ENCODE measurements at places on chromosomes 12 and 14.

DNA sequence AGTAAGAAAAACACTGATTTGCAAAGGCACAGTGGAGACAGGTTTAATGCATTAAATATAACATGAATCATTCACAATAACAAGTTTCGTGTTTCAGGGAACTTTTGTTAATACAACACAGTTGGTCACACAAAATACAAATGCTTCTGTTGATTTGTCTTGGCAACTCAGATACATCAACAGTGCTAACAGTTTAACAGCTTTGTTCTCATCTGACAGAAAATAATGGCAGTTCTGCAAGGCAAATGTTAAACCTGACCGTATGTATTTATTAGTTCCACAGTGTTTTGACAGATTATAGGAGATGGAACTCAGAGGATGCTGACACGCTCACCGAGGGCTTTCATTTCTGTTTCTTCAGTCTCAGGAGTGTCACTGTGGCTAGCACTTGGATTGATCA is 350.7 kb downstream of the PRKD1 start:
- DNase-seq = no peak

DNA sequence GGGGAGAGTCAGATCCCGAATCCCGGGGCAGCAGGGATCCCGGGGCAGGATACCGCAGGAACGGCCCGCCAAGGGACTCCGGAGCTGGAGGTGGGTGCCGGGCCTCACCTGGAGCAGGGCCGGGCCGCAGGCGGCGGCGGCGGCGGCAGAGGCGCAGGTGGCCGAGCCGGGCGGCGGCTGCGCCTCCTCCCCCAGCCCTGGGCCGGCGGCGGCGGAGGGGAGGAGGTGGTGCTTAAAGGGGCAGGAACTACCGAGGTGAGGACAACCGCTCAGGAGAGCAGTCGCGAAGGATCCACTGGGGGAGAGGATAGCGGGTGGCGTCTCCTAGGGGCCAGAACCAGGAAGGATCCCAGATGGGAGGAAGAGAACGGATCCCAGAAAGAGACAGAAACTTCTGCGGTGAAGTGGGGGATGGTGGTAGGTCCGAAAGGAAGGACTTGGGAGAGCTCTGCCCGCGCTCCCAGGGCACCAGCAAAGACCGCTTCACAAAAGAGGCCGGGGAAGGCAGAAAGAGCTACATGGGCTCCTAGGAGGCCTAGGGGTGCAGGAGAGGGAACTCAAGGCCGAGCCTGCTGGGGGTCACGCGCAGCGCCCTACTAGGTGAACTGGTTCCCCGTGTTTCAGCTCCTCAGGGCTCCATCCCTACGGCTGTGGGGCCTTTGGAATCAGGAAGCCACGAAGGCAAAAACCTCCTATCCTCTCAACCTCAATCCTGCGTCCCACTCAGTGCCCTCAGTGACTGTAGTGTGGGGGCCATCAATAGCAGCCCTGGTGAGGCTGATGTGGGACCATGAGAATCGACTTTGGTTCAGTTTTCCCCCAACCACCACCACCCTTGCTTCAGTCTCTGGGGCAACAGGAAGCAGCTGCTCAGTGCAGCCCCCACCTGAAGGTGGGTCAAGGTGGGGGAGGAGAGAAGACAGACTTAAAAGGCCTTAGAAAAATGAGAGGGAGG is 5.0 kb upstream of the BAZ2A start:
- peak; percentile 88 for DNase-seq

DNA sequence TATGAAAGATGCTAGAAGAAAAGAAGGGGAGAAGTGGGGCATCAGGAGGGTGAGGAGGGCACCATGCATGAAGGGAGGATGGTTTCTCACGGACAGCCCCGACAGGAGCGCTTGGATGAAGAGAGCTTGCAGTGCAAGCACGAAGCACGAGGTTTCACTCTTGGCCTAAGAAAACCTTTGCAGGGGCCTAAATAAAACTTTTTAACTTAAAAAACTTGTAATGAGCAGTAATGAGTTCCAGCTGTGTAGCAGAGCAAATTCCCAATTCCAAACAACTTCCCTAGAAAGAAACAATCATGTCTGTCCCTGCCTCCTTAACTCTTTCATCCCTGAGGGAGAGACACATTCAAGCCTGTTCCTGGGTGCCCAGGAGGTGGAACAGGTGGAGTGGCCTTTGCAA is 119.5 kb downstream of the PAH start:
- DNase-seq = no peak

GRCh38 chr12:125434131-125434530 is 368.9 kb downstream of the AACS start:
- no peak for DNase-seq

GRCh38 chr14:52059649-52060048 is 9.2 kb downstream of the NID2 start:
- DNase-seq = no peak

GRCh38 chr12:65955452-65955851 is 131.2 kb downstream of the HMGA2 start:
- DNase-seq = no peak

- no peak for DNase-seq
Measured at GRCh38 chr12:51905471-51906429, 1.6 kb upstream of the ACVRL1 start.

GRCh38 chr14:20684662-20685456 is 499 bp downstream of the RNASE4 start:
- peak; percentile 45 for DNase-seq

- no peak for DNase-seq
Measured at GRCh38 chr12:10363914-10364814, 25.7 kb downstream of the KLRK1 start.

DNA sequence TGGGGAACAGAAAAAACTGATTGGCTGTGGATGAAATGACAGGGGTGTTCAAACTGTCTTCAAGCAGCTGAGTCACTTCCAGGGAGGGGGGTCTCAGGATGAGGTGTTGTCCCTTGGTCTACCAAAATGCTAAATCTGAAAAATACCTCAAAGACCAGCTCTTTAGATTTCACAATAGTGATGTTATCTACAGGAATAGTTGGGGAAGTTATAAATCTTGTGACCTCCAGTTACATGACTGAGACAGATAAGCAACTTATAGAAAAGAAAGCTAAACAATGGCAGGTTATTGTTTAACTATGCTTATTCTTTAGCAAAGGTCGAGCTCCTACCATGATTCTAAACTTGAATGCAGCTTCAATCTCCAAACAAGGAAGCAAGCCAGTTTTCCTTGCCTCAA is 125.4 kb downstream of the SYT10 start:
- DNase-seq = no peak

DNA sequence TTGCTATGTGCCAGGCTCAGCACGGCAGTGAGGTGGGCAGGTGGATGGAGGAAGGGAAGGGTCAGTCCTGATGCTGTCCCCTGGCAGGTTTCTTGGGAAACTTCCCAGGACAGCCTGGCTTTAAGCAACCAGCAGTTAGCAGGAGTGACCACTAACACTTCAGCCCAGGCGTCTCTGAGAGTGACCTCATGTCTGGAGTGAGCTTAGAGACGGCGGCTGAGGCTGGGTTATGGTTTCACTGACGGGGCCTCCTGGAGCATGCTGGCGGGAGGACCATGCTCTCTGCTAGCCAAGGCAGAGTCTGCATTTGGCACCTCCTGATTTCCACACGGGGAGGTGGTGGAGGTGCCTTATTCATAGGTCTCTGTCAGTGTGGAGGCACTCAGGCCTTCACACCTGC is 2.5 kb downstream of the HHIPL1 start:
- DNase-seq = no peak

GRCh38 chr14:26143057-26143456 is 454.8 kb downstream of the NOVA1 start:
- no peak for DNase-seq

GRCh38 chr14:68959035-68959434 is 20.1 kb downstream of the ACTN1 start:
- no peak for DNase-seq

- DNase-seq = peak; percentile 95
Measured at GRCh38 chr12:95633049-95633731, 81.9 kb upstream of the USP44 start.

DNA sequence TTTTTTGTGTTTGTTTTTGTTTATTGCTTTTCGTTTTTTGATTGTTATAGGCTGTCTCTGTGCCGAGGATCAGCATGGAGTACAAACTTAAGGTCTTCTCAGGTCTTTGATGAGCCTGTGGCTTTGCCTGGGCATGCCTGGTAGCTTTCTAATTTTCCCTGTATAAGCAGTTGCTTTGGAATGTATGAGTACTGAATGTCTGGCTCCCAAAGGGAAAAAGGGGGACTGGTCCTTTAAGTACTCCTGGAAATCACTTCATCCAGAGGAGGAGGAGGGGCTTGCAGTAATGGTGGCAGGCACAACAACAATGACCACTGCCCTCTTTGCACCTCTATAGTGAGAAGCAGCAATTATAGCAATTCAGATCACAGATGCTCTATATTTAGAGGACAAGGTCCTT is 67.6 kb upstream of the TTC7B start:
- no peak for DNase-seq

GRCh38 chr12:76360316-76360715 is 12.1 kb upstream of the BBS10 start:
- no peak for DNase-seq

- no peak for DNase-seq
Measured at GRCh38 chr14:59214702-59215302, 26.3 kb downstream of the DAAM1 start.

GRCh38 chr12:102232036-102232435 is 34.4 kb upstream of the PMCH start:
- DNase-seq = no peak

DNA sequence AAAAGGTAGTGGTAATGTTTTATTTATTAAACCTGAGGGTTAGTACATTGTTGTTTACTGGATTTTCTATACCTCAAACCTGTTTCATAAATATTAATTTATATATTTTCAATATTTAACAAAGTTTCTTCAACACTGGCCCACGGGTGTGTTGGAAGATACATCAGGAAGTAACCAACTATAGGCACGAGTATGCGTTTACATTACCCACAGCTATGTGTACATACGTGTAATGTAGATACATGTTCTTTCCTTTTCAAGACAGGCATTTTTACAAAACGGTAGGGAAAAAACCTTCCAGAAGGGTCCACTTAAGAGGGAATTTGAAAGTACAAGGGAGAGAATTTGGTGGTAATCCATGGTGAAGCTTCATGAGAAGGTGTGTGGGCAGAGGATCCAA is 17.8 kb upstream of the KCNA1 start:
- no peak for DNase-seq

GRCh38 chr12:49895773-49896172 is 7.9 kb downstream of the FAIM2 start:
- DNase-seq = no peak

DNA sequence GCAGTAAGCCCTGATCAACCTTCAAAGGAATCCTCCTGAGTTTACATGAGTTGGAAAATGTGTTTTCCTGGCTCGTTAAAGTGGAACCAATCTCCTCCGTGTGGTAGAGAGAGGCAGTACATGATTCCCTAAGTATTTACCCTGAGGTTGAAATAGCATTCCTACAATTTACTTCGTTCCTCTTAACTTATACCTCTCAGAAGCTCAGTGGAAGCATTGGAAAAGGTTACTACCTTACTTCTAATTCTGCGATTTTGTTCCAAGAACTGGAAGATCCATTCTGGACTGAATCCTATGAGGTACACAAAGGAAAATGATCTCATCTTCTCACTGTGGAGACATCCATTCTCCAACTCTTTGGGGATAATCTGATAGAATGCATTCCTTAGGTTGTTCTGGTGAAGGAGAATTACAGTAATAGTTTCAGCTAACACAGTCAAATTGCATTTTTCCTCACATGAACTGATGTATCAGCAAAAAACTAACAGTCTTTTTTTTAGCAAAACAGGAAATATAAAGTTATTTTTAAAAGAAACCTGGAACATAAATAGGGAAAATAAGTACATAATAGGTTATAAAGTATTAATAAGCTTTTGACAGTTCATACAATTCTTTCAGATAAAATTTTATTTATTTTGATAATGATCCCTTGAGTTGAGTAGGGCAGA is 475.6 kb downstream of the PDZRN4 start:
- DNase-seq = no peak

GRCh38 chr14:44833376-44834060 is 128.2 kb downstream of the KLHL28 start:
- peak; percentile 21 for DNase-seq

- DNase-seq = peak; percentile 97
Measured at GRCh38 chr14:77032844-77033621, 4.5 kb upstream of the IRF2BPL start.

DNA sequence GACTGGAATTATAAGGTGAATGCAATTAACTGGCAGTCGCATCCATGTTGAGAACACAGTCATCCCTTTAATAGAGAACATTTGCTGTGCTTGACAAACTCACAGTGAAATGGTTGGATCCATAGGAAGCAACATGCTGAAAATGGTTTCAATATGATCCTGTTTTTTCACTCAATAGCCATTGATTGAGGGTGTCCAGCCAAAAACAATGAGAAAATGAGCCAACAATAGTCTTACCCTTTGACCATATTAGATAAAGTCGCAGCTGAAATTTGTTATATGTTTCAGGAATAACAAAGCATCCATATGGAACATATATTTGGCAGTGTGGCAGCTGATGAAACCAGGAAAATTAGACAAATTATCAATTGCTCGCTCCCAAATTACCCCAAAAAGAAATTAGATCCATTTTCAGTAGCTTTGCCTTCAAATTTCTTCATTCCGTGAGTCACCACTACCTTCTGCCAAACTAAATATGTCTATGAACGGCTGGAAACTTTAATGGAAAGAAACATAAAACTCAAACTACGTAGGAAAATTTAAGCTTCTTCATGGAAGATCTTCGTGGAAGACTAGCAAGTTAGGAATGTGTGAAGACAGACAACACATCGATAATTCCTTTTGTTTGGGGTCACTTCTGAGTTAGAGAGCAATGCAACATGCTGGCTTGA is 17.4 kb downstream of the IGF1 start:
- DNase-seq = no peak

DNA sequence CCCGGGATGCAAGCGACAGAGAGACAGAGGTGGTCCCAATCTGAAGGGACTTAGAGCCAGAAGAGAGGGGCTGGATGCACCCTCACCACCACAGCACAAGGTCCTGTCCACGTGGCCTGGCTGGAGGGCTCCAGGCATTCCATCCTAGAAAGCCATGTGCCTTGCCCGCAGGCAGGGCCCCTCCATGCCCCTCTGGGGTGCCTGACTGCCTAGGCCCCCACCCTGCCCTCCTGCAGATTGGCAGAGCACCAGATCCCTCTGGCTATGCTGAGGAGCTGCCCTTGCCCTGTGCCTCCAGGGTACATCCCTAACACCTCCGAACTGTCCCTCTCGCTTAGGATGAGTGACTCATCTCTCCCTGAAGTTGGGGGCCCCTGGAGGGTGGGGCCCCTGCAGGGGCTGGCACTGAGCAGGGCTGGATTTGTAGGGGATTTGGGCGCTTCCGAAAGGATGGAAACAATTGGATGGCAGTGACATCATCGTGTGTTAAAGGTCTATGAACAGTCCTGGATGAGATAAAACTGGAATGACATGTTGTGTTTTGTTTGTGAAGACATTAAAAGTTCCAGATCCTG is 50.9 kb downstream of the CHGA start:
- DNase-seq = no peak

DNA sequence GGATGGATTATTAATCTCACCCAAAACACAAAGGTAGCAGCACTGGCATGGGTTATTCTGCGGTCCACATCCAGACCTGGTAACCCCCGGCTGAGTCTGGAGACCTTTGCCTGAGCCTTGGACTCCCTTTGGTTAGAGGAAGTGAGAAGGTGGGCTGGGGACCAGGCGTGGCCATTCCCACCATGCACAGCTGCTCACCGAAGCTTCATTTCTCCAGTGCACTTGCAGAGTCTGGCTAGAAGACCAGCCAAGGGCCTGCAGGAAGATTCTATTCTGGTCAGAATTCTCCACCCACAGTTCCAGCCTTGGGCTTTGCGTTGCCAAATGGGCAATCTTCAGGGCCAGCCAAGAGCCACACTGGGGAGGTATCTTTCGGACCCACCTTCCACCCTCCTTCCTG is 73.0 kb downstream of the LGMN start:
- no peak for DNase-seq

Data from NCI-H460 (cell line).